ENCODE measurements at places on chromosomes 1 and 21. TPM values are rescaled to one million over a fixed set of nuclear protein-coding genes. Genes with fewer than 3 reads are reported as not detected.

DNA sequence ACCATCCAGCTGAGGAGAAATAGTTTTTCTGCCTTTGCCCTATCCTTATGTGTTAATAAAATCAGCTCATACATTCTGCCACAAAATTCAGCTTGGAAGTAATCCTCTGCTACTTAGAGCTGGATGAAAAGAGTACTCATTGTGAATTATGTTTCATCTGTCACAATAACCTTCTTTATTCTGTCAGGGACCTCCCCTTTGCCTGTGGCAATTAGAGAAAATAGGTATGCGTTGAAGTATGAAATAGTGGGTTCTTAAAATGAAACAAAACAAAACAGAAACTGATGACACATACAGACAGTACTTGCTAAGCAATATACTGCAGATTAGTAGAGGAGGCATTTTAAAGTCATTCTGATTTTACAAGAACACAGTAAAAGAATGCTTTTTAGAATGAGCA is 578.5 kb downstream of the USP25 start:
- no peak for DNase-seq

- peak; percentile 51 for DNase-seq
Observed at GRCh38 chr1:16048573-16049189, 5.1 kb downstream of the CLCNKB start.

DNA sequence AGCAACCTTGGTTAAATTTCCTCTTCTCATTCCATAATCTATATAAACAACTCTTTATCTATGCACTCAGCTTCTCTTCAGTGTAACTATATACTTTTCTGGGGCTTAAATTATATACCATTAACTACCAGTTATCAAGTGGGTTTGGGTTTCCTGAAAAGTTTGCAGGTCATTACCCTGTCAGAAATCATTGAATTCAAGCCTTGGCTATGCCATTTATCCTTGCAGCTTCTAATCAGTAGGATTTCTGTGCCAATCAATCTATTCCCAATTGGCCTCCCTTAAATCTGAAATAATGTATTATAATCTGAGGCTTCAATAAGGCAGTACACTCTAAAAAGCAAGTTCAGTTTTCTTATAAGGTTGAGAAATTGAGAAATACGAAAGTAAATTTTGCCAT is 466.5 kb downstream of the NCAM2 start:
- no peak for DNase-seq

- no peak for DNase-seq
Observed at GRCh38 chr1:6775261-6776043, 9.8 kb upstream of the CAMTA1 start.

DNA sequence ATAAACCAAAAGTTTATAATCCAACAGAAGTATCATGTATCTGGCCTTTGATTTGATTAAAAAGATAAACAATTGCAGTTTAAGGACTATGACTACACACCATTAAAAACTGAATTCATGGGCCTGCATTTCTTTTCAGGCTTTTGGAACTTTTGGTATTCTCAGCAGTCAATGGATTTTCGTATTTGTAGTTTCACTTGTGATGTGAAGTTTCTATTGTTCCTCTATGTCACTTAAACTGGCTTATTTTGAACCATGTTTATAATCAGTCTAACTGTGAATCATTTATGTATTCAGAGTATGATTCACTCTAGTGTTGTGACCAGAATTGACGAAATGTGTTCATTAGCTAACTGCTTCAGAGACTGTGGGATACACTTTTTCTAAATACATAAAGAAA is 132.9 kb downstream of the COQ8A start:
- no peak for DNase-seq

DNA sequence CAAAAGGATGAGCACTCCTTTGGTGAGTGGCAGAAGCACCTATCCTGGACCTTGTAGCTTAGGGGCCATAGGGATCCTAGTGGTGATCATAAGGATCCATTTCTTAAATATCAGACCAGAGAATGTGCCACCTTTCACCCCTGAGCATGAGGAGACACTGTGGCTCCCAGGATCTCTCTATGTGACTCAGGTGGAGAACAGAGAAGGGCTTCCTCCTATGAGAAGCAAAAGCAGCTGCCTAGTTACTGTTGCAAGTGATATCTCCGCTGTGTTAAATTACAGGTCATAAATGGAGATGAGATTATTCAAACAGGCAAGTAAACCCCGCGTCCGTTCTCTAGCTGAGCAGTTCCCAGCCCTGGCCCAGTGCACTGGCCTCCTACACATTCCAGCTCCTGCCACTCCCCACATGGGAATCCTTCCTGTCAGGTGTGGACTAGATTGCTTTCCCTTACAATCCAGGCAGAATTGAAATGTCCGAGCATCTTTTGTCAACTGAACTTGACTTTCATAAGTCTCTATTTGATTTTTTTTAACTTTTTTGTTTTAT is 26.3 kb downstream of the CLEC20A start:
- DNase-seq: no peak

- no peak for DNase-seq
Observed at GRCh38 chr1:21297975-21298374, 7.7 kb upstream of the ECE1 start.

GRCh38 chr21:44273046-44273445 is 11.3 kb upstream of the DNMT3L start:
- DNase-seq: no peak

- no peak for DNase-seq
Observed at GRCh38 chr1:93960641-93961147, 51.5 kb upstream of the GCLM start.

- no peak for DNase-seq
Observed at GRCh38 chr1:157415661-157416060, 136.7 kb downstream of the FCRL5 start.

GRCh38 chr1:40897513-40897912 is 35.4 kb upstream of the CITED4 start:
- DNase-seq: peak; percentile 7

DNA sequence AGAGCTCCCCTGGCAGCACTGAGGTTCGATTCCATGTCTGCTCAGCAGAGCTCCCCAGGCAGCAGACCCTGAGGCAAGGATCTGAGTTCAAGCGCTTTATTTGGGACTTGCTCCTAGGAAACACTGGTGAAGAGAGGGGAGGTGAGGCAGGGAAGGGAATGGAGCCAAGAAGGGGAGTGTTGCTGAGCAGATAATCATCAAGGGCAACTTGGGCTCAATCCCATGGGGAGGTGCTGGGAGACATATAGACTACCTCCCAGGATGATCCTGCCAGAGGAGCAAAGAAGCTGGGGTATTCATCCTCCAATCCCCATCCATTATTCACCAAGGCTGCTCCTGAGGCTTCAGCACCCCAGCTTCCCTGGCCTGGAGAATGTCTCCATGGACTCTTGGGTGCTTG is 47.0 kb downstream of the GRIK3 start:
- no peak for DNase-seq

DNA sequence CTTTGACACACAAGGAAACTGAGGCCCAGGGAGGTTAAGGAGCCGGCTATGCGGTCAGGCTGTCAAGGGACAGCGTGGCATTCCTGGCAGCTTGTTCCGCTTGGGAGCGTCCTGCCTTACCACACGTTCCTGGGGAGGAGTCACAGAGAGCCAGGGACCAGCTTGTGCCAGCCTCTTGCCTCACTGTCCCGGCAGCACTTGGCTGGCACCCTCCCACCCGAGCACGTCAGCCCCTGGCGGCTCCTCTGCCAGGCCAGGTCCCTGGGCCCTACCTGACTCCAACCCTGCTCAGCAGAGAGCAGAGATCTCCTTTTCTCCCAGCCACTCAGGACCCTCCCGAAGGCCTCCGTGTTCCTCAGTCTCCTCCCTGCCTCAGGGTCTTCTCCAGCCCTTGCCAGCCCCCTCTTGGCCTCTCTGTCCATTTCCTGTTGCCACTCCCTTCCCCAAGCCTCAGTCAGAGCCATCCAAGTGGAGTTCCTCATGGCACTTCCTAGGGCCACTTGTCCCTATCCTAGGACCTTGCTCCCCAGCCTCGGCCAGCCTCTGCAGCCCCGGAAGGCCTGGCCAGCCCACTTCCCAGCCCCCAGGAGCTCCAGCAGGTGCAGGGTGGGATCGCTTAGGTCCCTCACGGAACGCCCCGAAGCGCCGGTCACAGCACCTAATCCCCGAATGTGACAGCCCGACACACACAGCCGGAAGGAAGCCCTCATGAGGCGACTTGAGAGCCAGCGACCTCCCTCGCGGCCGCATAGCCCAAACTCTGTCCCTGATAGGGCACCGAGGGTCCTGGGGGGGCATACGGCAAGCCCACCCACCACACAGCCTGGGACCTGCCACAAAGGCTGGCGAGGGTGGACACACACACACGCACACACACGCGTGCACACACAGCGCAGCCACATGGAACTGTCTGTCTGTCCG is 130.3 kb downstream of the CASZ1 start:
- DNase-seq: no peak

DNA sequence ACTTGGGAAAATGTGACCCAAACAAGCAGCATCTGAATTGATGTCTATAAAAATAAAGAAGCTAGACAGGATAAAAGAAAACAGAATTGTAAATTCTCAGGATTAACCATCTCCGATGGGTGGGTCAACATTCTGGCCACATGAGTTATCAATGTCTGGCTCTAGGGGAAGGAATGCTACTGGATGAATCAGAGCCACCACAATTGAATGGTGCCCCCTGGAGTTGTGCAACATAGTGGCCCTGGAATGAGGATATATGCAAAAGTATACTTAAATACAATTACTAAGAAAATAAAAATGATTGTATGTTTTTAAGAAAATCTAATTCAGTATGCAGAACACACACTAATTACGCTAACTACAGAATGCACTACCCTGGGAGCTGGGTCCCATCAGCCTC is 185.6 kb downstream of the TGFBR3 start:
- no peak for DNase-seq

- DNase-seq: no peak
Observed at GRCh38 chr1:219088778-219089557, 84.7 kb upstream of the LYPLAL1 start.

- DNase-seq: no peak
Observed at GRCh38 chr21:25734654-25734903, 125 bp downstream of the ATP5PF start.

- DNase-seq: no peak
Observed at GRCh38 chr1:107669996-107670395, 295.0 kb downstream of the VAV3 start.

NES gene
- total RNA-seq: not detected

CD1D gene
- 5.8 TPM for total RNA-seq

RAB25 gene
- not detected for total RNA-seq

RNU1-3 gene
- total RNA-seq: 1,721 TPM

LEFTY2 gene
- 4.3 TPM for total RNA-seq
